ENCODE measurements at places on chromosomes 7 and 10.

DNA sequence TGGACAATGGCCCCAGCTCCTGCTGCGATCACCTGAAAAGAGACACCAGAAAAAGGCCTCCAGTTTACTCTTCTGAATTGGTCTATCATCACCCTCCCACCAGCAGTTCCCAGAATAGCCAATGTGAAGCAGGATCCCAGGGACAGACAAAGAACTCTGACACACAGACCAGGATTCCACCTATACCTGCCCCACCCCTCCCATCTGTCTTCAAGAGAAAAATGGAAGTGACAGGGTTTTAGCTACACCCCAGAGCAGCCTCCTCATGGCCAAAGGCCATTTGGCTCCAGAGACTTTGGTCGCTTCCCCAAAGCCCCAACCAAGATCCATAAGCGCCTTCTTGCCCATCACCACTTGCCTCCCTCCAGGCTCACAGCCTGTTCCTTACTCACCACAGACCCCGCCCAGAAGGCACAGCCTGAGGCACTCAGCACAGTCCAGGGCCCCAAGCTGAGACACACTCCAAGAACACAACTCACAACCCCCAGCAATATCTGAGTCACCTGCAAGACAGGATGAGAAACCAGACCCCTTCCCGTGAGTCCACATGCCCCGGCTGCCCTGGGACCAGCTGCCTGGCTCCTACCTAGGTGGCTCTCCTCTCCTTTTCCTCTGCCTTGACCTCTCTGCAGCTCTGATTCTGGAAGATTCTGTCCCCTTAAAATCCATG lies 6.5 kb downstream of the TMEM176B start:
- no peak for DNase-seq

GRCh38 chr10:88095778-88096431 lies 232.5 kb downstream of the PTEN start:
- DNase-seq: no peak

DNA sequence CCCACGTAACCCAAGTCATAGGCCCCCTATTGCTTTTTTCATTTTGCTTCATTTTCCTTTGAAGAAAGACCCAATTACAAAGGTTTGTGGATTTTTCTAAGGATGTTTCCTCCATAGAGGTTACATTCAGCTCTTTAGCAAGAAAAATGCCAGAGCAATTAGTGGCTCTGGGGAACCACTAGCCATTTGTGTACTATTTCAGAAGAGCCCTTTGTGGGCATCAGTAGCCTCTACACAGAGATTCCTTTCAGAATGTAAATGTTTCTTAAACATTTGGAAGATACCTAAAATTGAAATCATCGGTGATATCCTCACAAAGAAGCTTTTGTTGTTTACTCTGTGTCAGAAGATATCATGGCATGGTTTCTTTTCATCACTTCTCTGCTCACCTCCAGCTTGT lies 291.0 kb upstream of the KMT2E start:
- no peak for DNase-seq

- DNase-seq: no peak
Observed at GRCh38 chr7:105782391-105783042, 93.9 kb downstream of the ATXN7L1 start.

DNA sequence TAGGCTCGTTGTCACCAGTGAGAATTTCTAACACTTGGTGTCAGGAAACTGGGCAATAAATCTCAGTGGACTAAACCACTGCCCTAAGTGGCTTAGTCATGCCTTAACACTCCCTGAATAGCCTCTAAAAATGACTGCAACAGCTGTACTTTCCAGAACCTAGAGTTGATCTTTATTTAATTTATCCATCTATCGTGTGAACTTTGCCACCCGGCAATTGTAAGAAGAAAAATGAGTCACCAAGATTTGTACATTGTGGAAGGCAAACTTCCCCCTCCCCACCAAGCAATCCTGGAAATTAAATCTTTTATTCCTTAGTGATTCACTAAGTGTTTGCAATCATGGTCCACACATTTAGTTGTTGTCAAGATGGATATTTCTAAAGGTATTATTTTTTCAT lies 47.1 kb downstream of the NXPH1 start:
- no peak for DNase-seq

- DNase-seq: no peak
Observed at GRCh38 chr10:98446661-98447221, at the start of gene HPS1. Gene HPS1 (minus strand): TSS chr10:98446935. CDS start chr10:98443240, 3,695 bp downstream.
